T-cell (primary cell): ENCODE measurements at places on chromosomes 3 and 15.

GRCh38 chr3:10332481-10333348 lies 11.8 kb upstream of the SEC13 start:
- H3K27ac ChIP-seq = no peak overlapping the region
- H3K36me3 ChIP-seq = no peaks in the 10 kb centered on the region
- no peak overlapping the region for H3K4me3 ChIP-seq
- H3K27me3 ChIP-seq = no peaks in the 10 kb centered on the region

DNA sequence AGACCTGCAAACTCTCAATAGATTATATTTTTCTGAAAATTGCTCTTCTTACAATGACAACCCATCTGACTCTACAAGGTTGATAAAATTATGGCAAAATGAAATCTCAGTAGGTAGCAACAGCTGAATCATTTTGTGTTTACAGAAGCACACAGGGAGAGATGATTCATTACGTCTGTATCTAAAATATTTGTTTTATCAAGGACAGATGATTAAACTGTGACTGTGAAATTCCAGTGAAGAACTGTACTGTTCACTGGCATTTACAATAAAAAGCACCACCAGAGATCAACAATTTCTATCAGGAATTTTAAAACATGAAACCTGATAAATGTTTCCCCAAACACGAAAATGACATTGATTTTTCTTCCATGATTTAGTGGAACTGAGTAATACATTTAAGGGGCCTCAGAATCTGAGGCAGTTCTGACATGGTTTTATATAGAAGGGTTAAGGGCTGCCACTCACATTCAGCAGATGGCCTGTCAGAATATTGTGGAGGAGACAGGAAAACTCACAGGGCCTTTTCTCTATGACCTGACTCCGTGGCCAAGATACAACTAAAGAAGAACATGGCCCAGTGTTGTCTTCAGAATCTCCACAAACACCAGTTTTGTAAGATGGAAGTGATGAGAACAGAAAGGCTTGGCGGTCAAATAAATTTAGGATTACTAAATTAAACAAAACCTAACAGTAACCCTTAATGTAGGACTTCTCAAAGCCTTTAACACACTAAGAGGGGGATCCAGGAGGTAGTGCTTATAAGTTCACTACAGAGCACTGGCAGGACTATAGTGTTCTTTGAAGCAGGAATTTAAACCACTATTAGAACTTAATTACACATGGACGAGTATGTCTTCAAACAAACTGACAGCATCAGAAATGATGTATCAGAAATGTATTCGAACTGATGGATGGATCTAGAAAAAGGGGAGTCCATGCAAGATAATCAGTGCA lies 25.9 kb downstream of the RAD18 start:
- no peak overlapping the region for H3K27ac ChIP-seq
- no peak overlapping the region for H3K4me3 ChIP-seq
- no peaks in the 10 kb centered on the region for H3K4me1 ChIP-seq
- peaks cover 7% of the 10 kb centered on the region for H3K36me3 ChIP-seq

- H3K4me3 ChIP-seq = no peak overlapping the region
- no peak for DNase-seq
- no peaks in the 10 kb centered on the region for H3K4me1 ChIP-seq
Observed at GRCh38 chr15:96703091-96703490, 372.6 kb downstream of the NR2F2 start.

DNA sequence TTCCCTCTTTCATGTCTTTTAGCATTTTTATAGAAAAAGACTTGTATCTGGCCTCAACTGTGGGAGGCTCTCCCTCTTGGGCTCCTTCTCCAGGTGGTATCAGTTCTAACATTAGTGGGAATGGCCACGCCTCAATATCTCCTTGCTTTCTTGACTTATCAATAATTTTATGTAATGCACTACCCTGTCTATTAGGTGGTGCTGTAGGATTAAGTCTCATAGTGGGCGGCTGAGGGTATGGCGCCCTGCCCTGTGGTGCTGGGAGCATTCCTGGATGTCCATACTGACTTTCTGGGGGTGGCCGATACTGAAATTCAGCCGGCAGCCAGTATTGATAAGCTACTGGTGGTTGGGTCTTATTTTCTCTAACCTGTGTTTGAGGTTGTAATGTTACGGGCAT lies 8.7 kb upstream of the RPUSD3 start:
- no peaks in the 10 kb centered on the region for H3K27me3 ChIP-seq
- H3K36me3 ChIP-seq = no peaks in the 10 kb centered on the region
- no peak for DNase-seq

- H3K27me3 ChIP-seq = no peaks in the 10 kb centered on the region
- DNase-seq = no peak
- H3K36me3 ChIP-seq = no peaks in the 10 kb centered on the region
- no peak overlapping the region for H3K27ac ChIP-seq
- H3K4me1 ChIP-seq = no peaks in the 10 kb centered on the region
- no peak overlapping the region for H3K4me3 ChIP-seq
Observed at GRCh38 chr3:160921020-160921635, 165.1 kb downstream of the PPM1L start.

DNA sequence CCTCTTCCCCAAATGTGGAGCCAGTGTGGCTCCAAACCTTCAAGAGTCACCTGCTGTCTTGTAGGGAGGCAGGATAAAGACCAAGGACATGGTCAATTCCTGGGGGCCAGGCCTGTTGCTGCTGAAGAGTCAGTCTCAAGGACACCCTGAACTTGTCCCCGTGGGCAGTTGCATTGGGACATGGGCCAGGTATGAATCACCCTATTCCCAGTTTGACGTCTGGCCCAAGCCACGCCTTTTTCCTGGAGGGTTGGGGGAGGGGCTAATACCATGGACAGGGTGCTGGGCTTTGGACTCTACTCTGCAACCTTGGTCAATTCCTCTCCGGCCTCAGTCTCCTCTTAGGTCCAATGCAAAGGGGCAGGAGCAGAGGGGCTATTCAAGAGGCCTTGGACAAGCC lies 10.4 kb downstream of the ATP2B2 start:
- no peak overlapping the region for H3K4me3 ChIP-seq
- DNase-seq = no peak
- H3K27ac ChIP-seq = no peak overlapping the region
- peaks cover 21% of the 10 kb centered on the region for H3K27me3 ChIP-seq
- no peaks in the 10 kb centered on the region for H3K36me3 ChIP-seq
- H3K4me1 ChIP-seq = no peaks in the 10 kb centered on the region

GRCh38 chr15:68223171-68223570 lies 6.4 kb downstream of the CLN6 start:
- no peak for DNase-seq
- H3K36me3 ChIP-seq = peaks cover 4% of the 10 kb centered on the region
- no peak overlapping the region for H3K4me3 ChIP-seq
- no peak overlapping the region for H3K27ac ChIP-seq

GRCh38 chr3:157606011-157606851 lies 103.0 kb upstream of the VEPH1 start:
- DNase-seq = peak; percentile 34
- no peaks in the 10 kb centered on the region for H3K4me1 ChIP-seq
- peaks cover 8% of the 10 kb centered on the region for H3K27me3 ChIP-seq
- no peak overlapping the region for H3K27ac ChIP-seq
- H3K4me3 ChIP-seq = no peak overlapping the region

DNA sequence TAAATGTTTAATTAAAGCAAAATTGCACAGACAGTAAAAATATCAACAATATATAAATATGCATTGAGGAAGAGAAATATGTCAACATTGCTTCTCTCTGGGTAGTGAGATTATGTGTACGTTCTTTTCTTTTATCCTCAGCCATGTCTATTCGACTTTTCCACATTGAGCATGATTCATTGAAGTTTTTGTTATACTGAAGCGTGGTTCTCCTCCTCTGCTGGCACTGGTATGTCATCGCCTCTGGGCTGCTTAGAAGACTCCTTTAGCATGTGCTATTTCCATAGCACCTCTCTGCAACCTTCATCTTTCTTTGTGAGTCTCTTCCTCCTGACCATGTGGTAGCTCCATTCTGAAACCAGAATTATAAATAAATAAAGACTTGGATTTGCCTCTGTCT lies 65.8 kb upstream of the AKAP13 start:
- peaks cover 29% of the 10 kb centered on the region for H3K4me1 ChIP-seq
- DNase-seq = no peak
- no peak overlapping the region for H3K27ac ChIP-seq
- no peaks in the 10 kb centered on the region for H3K27me3 ChIP-seq
- no peak overlapping the region for H3K4me3 ChIP-seq
